ENCODE measurements at places on chromosomes 1 and 21. TPM values are rescaled to one million over a fixed set of nuclear protein-coding genes. Genes with fewer than 3 reads are reported as not detected.

- H3K4me1 ChIP-seq, result no peaks in the 10 kb centered on the region
- H3K36me3 ChIP-seq, result no peaks in the 10 kb centered on the region
- no peak for DNase-seq
Observed at GRCh38 chr1:217498209-217498608, 132.7 kb downstream of the GPATCH2 start.

DNA sequence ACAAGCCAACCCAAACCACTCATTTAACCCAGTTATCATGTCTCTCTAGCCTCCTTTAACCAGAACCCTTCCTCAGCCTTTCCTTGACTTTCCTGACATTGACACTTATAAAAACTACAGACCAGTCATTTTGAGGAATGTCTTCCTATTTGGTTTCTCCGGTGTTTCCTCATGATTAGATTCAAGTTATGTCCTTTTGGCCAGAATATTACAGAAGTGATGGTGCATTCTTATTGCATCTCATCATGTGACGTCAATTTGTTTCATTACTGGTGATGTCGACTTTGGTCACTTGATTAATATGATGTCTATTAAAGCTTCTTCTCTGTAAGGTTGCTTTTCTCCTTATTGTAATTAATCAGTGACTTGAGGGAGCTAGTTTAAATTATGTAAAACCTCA lies 6.1 kb upstream of the RCSD1 start:
- no peak for DNase-seq
- no peak overlapping the region for H3K4me3 ChIP-seq
- no peak overlapping the region for H3K27ac ChIP-seq
- H3K4me1 ChIP-seq, result no peaks in the 10 kb centered on the region

GRCh38 chr1:113542221-113542701 lies 151.9 kb downstream of the MAGI3 start:
- H3K36me3 ChIP-seq, result no peaks in the 10 kb centered on the region
- H3K27ac ChIP-seq, result no peak overlapping the region
- H3K4me1 ChIP-seq, result peaks cover 38% of the 10 kb centered on the region
- H3K27me3 ChIP-seq, result no peaks in the 10 kb centered on the region
- no peak for DNase-seq

Gene SERINC2
- total RNA-seq, result 29.6 TPM

Gene RNF186
- total RNA-seq, result not detected

Gene TLCD4
- total RNA-seq, result 1.3 TPM
